ENCODE measurements at places on chromosomes 2 and 18.

DNA sequence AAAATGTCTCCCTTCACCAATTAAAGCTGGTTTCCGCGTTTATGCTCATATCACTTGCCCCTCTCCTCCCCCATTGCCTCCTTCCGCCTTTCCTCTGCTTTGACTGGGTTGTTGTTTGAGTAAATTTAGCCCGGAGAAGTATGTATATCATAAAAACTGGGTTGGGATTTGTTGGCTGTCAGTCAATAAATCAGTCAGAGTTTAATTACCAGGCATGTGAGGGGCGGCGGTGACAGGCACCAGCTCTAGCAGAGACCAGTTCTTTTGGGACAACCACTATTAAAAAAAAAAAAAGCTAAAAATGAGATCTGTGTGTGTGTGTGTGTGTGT is 382.4 kb upstream of the SMIM21 start:
- DNase-seq = no peak

GRCh38 chr2:88628571-88628939 is 1.3 kb upstream of the EIF2AK3 start:
- DNase-seq = no peak

DNA sequence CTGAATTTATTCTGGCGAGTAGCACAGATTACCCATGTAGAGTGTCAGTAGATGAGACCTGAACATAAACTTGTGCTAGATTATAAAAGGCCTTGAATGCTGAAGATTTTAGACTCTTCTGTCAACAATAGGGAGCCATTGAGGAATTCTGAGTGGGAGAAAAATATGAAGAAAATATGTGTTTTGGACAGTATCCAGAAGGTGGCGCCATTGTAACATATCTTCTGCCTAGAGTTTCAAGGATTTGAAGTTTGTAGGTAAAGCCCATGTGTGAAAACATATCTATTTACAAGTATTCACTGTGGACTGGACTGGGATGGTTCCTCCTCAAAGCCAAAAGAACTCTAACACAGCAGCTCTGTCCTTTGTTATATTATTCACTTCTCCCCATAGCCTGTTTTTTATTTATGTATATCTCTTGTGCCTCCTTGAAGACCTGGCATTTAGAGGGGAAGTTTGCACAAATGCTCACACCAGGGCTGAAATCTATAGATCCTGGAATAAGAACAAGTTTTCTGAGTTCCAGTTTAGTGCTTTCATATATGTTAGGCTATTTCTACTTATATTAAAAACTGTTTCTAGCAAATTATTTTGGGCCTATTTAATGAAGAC is 124.9 kb downstream of the RDH14 start:
- peak; percentile 42 for DNase-seq

- no peak for DNase-seq
Measured at GRCh38 chr2:222733846-222734702, 62.6 kb downstream of the MOGAT1 start.

DNA sequence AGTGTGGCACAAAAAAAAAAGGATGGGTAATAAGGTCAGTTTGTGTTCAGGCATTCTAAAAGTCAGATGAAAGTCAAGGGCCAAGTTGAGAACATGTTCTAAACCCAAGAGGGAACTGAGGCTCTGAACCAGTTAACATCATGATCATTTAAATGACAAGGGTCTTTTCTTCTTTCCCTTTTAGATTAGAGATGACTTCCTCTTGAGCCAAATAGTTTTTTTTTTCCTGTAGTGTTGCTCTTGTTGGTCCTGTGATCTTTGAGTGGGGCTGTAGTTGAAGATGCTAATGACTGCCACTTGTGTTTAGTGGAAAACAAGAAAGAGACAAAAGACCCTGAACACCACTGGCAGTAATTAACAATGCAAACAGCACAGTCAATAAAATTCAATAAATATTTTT is 482.7 kb upstream of the SYT4 start:
- DNase-seq = no peak

GRCh38 chr18:2719040-2719439 is 63.5 kb downstream of the SMCHD1 start:
- DNase-seq = no peak

DNA sequence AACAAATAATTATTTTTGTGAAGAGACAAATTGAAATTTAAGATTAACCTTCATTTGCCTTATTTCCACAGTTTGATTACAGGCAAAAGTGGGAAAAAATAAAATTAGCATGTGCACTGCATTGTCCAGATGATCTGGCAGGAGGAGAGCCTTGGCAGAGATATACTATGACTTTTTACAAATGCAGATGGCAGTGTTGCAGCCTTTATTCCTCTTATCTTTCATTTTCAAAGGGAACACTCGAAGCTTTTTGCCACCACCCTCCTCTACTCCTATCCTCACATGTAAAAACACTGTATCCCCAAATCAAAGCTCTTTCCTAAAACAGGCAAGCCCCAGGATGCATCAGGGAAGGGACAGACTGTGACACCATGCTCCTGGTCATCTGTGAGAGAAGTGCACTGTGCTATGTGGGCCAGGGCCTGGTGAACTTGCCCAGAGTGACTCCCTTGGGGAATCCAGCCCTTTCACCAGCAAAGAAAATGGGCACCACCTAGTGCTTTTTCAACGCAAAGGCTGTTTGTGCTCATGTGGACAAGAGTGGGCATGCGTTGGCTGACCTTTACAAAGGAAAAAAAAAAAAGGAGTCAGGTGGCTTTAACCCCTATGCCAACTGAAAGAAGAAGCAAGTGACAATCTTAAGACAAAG is 74.7 kb upstream of the ETAA1 start:
- DNase-seq = peak; percentile 54

GRCh38 chr2:44877417-44877816 is 64.1 kb upstream of the SIX3 start:
- DNase-seq = no peak

DNA sequence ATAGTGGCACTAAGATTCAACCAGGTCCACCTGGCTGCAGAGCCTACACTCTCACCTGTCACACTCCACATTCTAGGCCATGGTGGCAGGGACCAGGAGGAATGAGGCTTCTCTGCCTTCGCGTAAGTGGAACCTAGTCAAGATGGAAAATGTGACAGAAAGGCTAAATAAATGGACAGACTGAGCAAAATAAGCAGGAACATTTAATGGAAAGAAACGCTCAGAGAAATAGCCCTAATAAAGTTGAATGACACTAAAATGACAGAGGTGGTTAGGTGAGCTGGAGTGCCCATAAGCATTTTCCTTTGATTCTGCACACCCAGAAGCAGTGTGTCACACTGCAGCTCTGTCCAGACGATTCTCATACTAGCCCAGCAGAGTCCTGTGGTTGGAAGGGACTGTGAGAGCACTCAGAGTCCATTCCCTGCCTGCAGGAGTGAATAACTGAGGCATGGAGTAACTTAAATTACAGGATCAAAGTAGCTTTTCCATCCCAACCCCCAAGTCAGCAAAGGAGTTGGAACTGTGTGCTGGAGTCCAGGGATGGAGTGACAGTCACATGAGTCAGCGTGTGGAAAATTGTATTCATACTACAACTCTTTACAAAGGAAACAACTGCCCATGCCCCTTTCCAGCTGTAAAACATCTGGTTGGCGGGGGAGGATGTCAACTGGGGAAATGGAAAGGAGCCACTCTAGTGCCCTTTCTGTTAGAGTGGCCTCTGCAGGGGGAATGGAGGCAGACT is 105.4 kb upstream of the LGALSL start:
- no peak for DNase-seq

DNA sequence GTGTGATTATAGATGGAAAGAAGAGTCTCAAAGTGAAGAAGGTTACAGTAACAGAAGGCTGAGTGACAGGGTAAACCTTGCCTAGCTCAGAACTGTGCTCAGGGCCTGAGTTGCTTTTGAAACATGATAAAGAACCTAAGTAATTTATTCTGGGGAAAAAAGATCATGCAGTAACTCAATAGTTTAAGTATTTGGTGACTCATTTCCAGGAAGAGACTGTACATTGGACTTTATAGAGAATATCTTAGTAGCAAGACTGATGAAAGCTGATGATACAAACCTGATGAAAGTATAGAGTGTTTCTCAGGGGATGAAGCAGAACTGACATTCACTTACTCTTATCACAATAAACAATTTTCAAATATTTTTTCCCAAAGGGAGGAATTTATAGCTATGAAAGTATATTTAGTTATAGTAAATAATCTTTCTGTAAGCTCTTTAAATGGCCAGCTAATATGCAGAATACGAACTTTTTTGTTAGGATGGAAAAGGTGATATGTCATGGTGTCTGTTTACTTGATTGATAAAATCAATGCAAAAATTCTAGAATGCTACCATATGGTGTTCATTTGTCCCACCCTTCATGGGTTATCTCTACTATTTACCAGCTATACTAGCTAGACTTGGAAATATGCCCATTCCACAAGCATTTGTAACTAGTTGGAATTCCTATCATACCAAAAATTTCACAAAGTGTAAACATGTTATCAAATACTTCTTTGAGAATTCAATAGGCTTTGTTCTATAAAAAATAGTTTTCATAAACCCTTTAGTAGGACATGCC is 1265.5 kb upstream of the ACVR2A start:
- no peak for DNase-seq

GRCh38 chr2:146209842-146210275 is 1635.0 kb upstream of the ACVR2A start:
- DNase-seq = no peak

DNA sequence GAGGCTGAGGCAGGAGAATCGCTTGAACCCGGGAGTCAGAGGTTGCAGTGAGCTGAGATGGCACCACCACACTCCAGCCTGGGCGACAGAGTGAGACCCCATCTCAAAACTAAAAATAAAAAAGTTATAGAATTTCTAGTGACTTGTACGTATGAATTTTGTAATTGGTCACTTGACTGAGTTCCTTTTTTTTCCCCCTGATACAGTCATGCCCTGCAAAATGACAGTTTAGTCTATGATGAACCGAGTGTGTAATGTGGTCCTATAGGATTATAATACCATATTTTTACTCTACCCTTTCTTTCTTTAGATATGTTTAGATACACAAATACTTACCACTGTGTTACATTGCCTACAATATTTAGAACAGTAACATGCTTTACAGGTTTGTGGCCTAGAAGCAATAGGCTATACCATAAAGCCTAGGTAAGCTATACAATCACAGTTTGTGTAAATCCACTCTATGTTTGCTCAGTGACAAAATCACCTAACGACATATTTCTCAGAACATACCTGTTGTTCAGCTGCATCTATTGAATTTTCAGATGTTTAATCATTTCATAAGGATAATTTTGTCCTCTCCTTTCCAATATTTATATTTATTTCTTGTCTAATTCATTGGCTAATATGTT is 25.4 kb downstream of the SOCS6 start:
- DNase-seq = no peak

DNA sequence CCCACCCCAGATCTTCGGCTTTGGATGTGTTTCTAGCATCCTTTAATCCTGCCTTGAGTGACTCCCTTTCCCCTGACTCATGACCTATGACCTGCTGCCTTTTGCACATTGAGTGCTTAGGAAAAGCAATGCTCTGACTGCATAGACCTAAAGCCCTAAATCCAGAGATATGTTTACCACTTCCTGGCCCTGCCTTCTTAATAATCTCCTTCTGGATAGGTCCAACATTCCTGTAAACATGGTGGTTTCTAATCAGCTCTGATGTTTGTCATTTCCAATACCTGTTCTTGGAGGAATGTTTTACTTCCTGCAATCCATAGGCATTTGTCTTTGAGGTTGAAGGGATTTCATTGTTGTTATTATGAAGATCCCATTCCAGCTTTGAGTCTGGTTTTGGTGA is 2.3 kb downstream of the SLC3A1 start:
- DNase-seq = no peak

DNA sequence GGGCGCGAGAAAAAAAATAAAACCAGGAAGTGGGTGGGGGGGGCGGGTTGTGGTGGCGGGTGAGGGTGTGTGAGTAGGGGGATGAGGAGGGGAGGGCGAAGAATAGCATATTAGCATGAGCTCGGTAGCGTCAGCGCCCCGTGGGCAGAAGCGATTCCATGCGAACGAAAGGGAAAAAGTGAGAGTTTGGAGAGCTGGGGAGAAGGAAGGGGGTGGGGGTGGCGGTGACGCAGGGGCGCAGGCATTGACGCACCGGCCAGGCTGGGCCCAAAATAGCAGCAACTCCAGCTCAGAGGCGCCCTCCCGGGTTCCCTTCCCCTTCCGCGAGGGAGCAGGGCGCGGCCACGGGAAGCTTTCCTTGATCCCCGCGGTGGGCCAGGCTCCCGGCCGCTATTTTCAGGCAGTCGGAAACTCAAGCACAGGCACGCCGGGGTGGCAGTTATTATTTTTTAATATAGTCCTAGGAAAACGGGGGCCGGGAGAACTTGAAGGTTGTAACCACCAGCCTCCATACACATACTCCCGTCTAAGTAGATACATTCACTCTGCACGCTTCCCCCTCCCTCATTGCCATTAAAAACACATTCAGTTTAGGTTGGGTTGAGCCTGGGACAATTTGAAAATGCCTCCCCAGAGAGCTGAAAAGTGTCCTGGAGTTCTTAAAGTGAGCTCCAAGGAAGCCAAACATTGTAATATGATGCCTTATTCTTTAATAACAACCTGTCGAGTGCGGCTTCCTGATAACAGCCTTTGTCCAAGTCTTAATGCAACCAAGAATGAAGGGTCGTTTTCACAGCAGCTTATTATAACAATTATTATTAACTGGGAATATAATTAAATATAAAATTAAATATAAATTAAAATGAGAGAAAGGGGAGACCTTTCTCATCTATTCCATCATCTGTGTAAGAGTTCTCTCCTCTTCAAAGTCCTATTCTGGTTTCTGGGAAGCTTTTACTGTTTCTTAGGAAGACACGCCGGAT is 2.3 kb upstream of the NR4A2 start:
- DNase-seq = peak; percentile 72
